ENCODE measurements at places on chromosomes 3 and 15. TPM values are rescaled to one million over a fixed set of nuclear protein-coding genes. Genes with fewer than 3 reads are reported as not detected.

GRK7 gene
- polyA plus RNA-seq: 0.07 TPM

GRCh38 chr3:52319921-52320595 lies 3.9 kb downstream of the DNAH1 start:
- no peak for DNase-seq

DNA sequence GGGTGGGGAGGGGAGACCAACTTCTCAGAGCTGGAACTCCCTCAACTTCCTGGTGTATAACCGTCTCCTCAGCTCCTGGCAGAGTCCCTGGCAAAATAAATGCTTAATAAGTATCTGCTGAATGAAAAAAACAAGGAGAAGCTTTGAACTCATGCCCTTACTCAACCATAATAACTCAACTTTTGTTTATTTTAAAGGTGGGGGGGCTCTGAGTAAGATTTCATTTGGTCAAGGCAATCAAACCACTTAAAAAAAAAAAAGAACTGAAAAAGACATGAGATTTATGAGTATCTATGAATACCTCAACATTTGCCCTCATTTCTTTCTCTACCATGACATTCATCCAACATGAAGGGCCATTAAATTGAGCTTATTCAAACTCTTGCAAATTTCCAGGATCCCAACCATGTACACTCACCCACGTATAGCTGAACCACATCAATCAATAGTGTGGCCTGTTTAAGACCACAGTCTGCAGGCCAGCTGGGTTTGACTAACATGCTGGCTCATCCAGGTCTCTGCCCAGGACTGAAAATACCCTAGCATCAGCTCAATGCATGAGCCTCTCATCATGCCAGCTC lies 157.9 kb downstream of the FOXP1 start:
- no peak for DNase-seq

DNA sequence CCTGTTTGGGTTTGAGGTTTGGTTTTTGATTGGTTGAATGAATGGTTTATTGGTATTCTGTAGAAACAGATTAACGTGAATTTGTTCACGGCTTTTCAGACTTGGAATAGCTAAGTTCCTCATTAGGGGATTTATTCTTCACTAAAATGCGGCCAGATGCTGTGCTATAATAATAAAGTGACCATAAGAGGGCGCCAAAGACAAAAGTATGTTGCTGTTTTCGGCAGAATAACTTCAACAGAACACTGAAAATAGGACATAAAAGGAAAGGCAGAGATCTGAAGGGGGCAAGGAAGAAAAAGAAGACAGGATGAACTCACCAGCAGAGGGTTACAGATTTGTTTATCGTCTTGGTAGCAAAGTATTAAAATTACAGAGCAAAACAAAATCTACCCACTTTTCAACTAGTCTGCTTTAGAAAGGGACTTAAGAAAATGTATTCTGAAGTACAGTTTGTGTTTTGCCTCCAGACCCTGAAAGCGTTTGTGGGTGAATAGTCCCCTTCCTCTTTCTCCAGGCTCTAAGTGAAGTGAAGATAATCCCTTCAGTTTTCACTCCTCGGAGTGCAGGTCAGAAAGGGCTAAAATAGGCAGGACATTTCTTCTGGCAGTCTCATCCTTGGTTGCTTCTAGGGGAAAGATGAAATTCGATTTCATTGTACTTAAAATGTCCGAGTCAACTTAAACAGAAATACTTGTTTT lies 147.6 kb downstream of the IL20RB start:
- peak; percentile 15 for DNase-seq

All from adrenal gland (tissue), 19 donors.